ENCODE measurements at places on chromosomes 5 and 9.

DNA sequence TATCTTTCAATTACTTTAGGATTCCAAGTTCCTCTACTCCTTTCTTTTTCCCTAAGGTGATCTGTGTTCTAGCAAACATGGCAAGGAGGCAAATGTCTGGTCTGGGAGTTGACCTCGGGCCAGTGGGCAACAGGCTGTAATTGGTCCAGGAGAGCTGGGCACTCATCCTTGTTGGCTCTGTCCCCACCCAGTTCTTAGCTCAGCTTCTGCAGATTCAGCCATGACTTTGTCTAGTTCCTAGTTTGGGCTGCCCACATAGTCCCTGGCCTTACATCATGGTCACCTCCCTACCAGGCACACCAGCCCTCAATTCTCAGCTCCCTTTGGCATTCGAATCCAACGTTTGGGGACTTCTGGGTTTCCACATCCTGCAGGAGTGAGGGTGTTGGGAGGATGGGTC, 92.1 kb upstream of the DAP start:
- DNase-seq, result no peak

- DNase-seq, result no peak
These were observed 263.0 kb upstream of the FBXL7 start for GRCh38 chr5:15236911-15237508.

GRCh38 chr5:109335114-109335513, 74.7 kb downstream of the PJA2 start:
- no peak for DNase-seq

DNA sequence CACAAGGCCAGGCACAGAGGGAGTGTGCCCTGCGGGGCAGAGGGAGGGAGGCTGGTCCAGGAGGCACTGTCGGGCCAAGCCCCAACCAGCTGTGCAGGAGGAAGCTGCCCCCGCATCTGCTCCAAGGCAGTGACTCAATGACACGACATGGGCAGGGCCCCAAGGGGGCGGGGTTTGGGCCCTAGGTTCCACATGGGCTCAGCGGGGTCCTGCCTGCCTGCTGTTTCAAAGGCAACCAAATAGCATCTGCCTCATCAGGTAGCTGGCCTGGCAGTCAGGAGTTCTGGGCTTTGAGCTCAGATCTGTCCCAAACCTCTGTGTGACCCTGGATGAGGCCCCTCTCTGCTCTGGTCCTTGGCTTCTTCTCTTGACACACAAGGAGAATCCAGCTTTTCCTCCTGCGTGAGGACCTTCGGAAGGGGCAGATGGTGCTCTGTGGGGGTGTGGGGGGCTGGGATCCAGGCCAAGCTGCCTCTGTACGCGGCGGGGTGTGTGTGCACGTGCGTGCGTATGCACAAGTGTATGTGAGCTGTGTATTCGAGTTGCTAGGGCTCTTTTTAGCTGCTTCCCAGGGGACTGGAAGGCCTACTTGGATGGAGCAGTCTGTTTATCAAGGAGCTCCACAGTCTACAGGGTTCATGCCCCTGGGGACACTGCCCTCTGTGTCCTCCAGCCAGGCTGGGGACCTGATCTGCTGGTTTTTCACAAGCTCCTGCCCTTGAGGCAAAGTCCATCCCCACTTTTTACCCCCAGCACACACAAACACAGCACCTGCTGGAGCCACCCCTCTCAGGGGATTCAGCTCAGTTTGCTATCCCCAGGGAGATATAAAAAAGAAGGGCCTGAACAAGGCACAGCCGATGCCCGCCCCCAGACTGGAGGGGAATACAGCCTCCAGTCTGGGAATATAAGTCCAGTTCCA, 138.9 kb downstream of the RGS3 start:
- peak; percentile 94 for DNase-seq

GRCh38 chr5:34563931-34564709, 92.0 kb upstream of the RAI14 start:
- DNase-seq, result no peak

DNA sequence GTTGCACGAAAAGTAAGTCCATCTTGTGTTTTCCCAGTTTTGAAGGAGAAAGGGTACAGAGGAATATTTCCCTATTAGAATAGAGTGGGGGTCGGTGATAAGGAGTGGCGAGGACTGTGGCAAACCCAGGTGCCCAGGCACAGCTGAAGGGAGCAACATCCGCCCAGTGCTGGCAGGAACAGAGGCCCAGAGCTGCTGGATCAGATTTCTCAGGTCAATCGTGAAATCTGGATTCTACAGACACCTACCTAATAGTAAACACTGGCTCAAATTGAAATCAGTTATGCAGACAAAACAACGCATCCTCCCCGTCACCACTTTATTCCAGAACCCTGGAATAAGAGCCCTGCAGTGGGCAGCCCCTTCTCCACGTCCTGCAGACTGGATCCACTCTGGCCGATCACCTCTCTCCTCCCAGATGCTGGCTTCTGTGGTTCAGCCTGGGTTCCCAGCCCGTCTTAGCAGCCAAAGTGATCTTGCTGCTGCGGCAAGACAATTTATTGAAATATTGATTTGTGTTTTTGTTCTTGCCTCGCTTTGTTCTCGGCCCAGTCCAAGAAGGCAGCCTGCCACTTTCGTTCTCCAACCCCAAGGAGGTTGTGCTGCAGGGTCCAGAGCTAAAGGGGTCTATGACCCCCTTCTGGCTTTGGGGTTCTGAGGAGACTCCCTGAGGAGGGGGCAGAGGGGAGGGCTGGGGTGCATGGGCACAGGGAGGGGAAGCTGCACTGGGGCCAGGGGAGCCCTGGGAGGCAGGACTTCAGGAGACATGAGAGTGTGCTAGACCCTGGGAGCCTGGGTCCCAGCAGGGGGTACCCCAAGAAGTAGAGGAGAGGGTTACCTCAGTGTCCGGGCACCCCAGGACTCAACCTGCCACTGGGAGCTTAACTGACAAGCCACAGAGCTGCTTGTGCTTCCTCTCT, 103.3 kb downstream of the ZNF354C start:
- no peak for DNase-seq

GRCh38 chr9:137302118-137302448, at the start of gene NRARP:
Gene NRARP (minus strand): TSS chr9:137302271. CDS start chr9:137301928, 343 bp downstream.
- peak; percentile 81 for DNase-seq

GRCh38 chr5:4929092-4929655, 211.0 kb upstream of the ADAMTS16 start:
- DNase-seq, result no peak

GRCh38 chr5:104955479-104955878, 1392.9 kb upstream of the NUDT12 start:
- no peak for DNase-seq

DNA sequence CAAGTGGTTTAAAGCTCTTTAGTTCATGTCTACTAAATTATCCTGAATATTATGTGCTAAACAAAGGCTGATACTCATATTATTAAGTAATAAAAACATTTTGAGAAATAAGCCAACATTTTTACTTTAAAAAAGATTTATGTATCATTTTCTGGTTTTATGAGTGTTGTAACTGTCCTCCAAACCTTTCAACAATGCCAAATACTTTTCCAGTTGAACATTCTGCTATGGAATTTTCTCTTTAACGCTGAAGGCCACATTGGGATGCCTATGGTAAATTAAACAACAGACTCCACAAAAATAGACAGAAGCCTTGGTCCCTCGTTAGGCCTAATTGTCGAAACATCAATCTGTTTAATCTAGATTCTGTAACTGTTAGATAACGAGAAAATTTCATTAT, 131.3 kb downstream of the GLIS3 start:
- DNase-seq, result no peak

DNA sequence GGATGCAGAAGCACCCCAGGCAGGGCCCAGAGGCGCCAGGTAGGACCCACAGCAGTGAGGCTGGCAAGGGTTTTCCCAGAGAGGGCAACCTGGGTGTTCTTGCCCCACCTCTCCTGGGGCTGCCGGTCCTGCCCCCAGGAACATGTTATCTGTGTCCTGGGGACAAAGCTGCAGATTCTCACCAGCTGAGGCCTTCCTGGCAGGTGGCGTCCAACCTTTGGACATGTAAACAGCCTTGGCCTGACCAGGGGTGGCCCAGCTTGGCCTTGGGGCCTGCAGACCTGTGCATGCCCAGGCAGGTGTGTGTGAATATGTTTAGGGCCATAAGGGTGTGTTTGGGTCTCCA, 101.8 kb upstream of the LARP1 start:
- no peak for DNase-seq

GRCh38 chr9:138103849-138104206, 226.2 kb downstream of the CACNA1B start:
- no peak for DNase-seq

- no peak for DNase-seq
These were observed 13.3 kb downstream of the SPARC start for GRCh38 chr5:151673421-151673820.

Measured in NCI-H1092 treated with DMSO at 0.1 percent for 48 hours (cell line).